ENCODE measurements at places on chromosomes 4 and X.

GRCh38 chrX:80246271-80246670 lies 174.0 kb upstream of the TENT5D start:
- DNase-seq, result no peak

- no peak for DNase-seq
These were observed 60.2 kb upstream of the PNPLA4 start for GRCh38 chrX:7987160-7988012.

GRCh38 chr4:180560896-180561295 lies 1682.3 kb upstream of the TENM3 start:
- DNase-seq, result no peak

DNA sequence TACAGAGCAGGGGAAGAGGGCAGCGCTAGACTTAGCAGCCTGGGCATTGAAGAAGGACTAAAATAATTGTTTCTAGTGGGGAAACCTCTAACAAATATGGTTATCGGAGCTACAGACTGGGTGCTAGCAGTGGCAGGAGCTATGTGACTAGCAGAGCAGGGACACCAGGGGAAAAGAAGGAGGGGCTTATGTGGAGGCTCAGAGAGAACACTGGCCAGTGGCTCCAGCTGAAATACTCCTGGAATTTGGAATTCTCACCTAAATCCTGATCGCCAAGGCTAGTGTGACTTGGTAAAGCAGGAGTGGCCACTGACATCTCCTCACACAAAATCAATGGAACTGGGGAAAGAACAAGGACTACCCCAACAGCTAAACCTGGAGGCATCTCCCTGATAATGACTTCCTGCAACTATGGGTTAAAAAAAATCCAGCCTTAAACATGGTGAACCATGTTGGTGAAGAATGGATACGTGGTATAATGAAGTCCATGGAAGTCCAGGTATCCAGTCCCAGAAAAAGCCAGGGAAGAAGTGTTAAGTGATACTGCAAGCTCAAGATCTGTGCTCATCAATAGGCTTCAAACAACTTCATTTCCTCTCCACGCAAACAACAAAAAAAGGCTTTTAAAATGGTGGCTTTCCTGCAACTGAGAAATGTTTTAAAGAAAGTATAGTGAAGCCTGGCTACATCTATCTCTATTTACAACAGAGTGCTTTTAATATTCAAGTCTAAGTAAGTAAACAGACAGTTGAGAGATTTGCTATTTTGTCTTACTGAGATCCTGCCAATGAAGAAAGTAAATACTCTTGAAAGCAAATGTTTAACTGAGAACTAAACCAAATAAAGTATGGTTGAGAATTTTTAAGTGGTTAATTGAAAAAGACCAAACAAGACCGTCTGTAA lies 1.8 kb downstream of the TAPT1 start:
- DNase-seq, result no peak

DNA sequence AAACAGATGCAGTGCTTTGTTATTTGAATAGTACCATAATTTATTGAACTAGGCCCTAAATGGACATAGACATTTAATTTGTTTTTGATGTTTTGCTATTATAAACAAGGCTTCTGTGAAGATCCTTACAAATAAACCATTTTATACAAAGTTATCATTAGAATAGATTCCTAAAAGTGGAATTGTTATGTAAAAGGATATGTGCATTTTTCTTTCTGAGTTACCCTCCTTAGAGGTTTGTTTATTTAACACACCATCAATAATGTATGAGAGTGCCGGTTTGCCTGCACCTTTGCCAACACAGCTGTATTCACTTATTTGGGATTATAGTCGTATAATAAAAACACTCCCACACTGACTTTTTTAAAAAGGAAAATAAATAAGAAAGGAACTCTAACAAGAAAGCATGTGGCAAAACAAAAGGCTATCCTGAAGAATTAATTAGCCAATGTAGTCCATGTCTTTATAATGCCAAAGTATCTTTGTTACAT lies 84.8 kb downstream of the PAK3 start:
- no peak for DNase-seq

DNA sequence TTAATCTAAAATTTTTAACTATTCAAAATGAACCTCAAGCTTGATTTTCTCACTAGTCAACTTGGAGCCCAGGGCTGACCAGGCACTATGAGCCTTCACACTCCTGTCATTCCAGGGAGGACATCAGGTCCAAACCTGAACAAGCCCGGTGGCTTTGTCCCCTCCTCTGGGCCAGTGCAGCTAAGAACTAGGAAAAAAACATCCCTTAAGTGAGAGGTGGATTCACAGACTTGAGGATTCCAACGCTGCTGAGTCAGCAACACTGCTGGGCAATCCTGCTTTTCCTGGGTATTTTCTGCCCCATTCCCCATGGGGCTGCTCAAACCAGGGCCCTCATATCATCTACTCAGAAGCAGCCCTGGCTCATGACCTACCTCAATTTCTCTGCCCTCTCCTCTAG lies 4.0 kb downstream of the RNF212 start:
- no peak for DNase-seq

- DNase-seq, result no peak
These were observed 695 bp downstream of the MTM1 start for GRCh38 chrX:150569155-150569477.

- no peak for DNase-seq
These were observed 1012.9 kb upstream of the FTHL17 start for GRCh38 chrX:32084757-32085156.

GRCh38 chrX:46461660-46462191 lies 83.5 kb downstream of the ZNF674 start:
- no peak for DNase-seq

GRCh38 chrX:11319806-11320520 lies 26.8 kb downstream of the AMELX start:
- DNase-seq, result no peak

GRCh38 chrX:40097504-40098263 lies at the start of gene BCOR:
Gene BCOR (minus strand): TSS chrX:40097958. CDS start chrX:40077929, 20,029 bp downstream.
- peak; percentile 39 for DNase-seq

- no peak for DNase-seq
These were observed 236.1 kb downstream of the SPRY1 start for GRCh38 chr4:123632693-123633030.

- DNase-seq, result no peak
These were observed 70.2 kb downstream of the CLDN22 start for GRCh38 chr4:183249854-183250253.

- DNase-seq, result no peak
These were observed 24.6 kb upstream of the NAP1L2 start for GRCh38 chrX:73239242-73239641.

DNA sequence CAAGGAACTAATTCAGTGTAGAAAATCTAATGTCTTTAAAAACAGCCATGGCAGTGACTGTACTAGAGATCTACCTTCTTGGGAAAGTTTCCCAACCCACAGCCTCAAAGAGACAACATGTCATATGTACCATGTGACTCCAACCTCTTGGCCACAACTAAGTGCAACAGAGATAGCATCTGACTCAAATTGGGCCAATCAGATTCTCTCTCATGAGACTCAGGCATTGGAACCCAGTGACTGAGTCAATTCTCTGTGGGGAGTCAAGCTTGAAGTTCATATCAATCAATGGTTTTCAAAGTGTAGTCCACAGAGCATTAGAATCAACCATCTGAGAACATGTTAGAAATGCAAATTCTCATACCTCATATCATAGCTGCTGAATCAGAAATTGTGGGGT lies 123.3 kb downstream of the MBNL3 start:
- DNase-seq, result no peak

DNA sequence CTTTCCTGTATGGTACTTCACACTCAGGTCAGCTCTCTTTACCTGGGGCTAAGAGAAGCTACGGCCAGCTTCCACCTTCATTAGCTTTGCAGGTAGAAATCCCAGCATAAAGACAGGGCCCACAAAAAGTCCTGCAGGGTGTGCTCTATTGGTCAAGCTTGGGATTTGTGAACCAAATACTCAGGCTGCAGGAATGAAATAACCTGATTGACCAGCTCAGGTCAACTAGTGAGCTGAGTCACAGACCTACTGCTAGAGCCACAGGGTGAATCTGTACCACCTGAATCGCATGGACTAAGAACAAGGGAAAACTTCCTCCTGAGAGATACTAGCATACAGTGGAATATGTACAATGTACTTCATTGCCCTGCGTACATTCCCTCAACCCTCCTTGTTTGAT lies 172.2 kb downstream of the HHIP start:
- no peak for DNase-seq

DNA sequence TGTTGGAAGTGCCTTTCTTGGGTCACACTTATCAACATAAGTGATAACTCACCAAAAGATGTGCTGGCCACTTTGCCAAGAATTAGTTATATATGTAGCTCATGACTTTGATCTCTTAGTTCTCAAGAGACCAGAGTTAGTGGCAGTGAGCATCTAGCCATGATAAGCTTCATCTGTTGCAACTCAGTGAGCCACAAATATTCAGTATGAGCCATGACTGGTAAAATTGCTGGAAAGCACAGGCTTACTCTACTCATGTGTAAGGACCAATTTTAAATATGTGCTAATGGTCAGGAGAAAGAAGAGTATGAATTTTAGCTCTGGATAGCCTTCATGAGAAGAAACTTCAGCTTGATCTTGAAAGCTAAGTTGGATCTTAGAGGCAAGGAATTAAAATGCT lies 59.4 kb upstream of the TLL1 start:
- no peak for DNase-seq

GRCh38 chrX:111322231-111322855 lies 52.1 kb upstream of the CAPN6 start:
- DNase-seq, result no peak

GRCh38 chr4:123378794-123379193 lies 17.8 kb upstream of the SPRY1 start:
- DNase-seq, result no peak

GRCh38 chr4:143394739-143395453 lies 58.2 kb downstream of the GAB1 start:
- no peak for DNase-seq

DNA sequence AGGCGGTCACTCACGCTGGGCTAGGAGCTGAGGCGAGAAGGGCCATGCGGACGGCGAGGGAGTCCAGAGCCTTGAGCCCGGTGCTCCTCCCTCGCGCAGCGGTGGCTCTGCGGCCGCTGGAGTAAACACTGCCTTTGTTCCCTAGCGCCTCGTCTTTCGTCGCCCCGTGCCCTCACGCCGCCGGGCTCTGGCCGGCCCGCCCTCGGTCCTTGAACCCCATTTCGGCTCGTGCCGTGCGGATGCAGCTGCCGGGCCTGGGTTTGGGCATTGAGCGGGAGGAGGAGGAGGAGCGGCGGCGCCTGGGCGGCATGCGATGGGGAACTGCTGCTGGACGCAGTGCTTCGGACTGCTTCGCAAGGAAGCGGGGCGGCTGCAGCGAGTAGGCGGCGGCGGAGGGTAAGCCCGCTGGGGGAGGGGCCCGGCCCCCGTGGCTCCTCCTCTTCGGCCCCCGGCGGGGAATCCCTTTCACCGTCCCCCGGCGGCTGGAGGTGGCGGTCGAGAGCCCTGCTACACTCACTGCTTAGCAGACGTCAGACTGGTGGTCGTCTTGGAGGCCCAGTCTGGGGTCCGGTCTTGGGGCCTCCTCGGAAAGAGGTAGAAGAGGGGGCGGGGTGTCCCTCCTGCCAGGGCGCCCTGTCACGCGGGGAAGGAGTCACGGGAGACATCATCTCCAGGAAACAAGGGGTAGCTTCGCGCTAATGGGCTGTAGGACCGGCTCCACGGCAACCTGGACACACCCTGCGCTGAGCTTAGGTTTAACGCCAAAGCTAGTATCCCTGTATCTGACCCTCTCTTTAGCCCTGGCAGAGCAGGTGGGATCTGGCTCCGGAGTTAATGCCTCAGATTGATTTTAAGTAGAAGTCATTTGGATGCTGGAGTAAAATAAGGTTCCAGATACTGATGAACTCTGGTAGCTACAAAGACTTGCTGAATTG lies at the start of gene AP1AR:
AP1AR (plus strand) TSS at position 9 of the 935 bp plus-strand sequence; CDS start at position 314, 305 bp downstream.
- peak; percentile 53 for DNase-seq

DNA sequence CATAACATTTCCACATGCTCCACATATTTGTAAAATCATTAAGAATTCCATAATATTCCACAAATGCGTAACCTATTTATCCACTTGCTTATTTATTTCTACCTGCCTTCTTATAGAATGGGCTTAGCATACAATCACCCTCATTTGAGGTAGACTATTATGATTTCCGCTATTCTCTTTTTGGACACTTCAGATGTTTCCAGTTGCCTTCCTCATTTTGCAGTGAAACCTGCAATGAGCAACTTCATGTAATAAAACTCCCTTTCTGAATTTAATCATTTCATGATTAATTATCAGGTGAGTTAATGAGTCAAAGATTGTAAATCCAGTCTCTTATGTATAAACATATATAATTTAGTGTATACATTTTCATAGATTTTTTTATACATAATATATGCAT lies 58.0 kb downstream of the PPP3CA start:
- no peak for DNase-seq

DNA sequence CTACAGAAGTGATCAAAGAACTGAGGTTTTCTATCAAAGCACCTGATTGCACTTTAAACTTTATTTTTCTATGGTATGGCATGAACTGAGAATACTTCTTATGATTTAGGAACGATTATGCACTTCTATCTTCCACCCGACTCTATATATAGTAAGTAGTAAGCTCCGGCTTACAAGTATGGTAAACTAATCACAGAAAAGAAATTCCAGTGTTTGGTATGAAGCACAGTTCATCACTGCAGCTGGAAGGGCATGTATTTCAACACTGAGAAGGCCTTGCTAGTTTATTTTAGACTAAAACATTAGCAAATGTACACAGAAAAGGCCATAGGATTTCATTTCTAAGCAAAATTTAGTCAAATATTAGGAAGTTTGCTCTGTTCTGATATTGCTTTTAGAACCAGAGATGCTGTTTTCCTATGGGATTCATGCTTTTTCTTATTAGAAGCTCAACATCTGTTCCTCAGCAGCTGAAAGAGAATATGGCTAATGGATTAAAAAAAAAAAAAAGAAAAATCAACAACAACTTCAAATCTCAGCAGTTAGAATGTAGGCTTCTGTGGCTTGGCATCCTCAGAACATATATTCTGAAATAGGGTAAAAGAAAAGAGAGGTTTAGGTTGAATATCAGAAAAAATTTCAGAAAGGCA lies 273.5 kb downstream of the C4orf33 start:
- no peak for DNase-seq

DNA sequence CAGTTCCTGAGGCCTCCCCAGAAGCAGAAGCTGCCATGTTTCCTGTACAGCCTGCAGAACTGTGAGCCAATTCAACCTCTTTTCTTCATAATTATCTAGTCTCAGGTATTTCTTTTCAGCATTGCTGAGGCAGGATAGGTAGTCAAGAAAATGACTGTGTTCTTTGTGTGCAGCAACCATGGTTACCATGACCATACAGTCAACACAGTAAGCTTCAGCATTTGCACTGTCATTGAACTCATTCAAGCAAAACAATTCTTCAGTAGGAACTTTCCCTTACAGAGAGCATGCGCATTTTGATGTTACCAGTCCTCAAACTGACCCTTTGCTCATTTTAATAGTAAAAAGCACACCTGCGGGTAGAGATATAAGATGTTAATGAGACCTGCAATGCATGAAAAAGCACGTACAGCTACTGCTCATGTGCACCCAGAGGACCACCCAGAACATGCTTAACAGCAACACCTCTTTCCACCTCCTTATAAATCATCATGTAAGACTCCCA lies 180.8 kb downstream of the PRKX start:
- DNase-seq, result no peak

All from stimulated activated CD4-positive, alpha-beta T cell treated with anti-CD3 and anti-CD28 coated beads, Interleukin-12 subunit alpha, Interleukin-12 subunit beta, amount 100 ng/mL, for 24 hours (primary cell).